ENCODE measurements at places on chromosomes 12 and 14. TPM values are rescaled to one million over a fixed set of nuclear protein-coding genes. Genes with fewer than 3 reads are reported as not detected.
A peak's percentile ranks its signal among the peaks of the same experiment; 100 is the strongest.

DNA sequence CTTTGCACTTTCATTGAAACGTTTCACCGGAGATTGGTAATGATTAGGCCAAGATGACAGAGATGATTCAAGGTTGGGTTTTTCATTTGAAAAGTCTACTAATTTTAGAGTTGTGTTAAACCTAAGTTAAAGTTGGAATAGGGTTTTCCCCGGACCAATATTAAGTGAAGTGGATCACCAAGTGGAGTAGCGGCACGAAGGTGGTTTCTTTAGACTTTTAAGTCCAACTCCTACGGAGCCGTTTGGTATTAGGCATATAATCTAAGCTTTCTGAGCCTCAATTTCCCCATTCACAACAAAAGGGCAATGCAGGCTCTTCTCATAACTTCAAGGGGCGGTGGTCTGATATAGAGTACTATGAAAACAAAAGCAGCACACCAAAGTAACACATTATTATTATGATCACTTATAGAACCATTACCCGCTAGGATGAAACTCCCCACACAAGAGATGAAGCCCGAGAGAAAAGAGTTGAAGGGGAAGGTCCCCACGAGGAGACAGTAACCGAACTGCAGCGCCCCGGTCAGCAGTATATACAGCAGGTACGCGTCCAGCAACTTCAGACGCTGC is 413 bp downstream of the DAD1 start:
- peak overlapping the region; percentile 76 for H3K27ac ChIP-seq
- peak overlapping the region; percentile 77 for H3K4me3 ChIP-seq

- no peak for DNase-seq
- no peaks in the 10 kb centered on the region for H3K36me3 ChIP-seq
- no peak overlapping the region for H3K27ac ChIP-seq
- no peak overlapping the region for H3K4me3 ChIP-seq
Measured at GRCh38 chr12:123071857-123072256, 79.0 kb downstream of the PITPNM2 start.

DNA sequence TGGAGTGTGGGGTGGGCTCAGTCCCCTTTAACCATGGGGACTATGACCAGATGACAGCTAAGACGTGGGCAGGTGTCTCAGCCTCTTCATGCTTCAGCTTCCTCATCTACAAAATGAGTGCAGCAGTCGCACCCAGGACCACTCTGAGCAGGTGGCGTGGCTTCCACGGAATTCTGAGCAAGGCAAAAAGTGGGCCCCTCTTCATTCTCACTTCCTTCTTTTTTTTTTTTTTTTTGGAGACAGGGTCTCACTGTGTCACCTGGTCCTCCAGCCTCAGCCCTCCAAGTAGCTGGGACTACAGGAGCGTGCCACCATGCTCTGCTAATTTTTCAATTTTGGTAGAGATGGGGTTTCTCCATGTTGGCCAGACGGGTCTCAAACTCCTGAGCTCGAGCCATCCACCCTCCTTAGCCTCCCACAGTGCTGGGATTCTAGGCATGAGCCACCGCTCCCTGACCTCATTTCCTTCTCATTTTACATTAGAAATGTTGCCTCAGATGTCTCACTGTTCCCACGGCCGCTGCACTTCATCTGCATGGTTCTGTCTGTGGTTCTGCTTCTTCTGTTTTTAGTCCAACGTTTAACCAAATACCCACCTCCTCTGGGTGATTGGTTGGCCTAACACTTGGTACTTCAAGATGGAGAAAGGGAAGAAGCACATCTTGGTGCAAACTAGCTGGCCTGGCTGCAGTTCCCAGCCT is 41.3 kb upstream of the BCL7A start:
- no peaks in the 10 kb centered on the region for H3K4me1 ChIP-seq
- no peak overlapping the region for H3K4me3 ChIP-seq
- H3K27me3 ChIP-seq = no peaks in the 10 kb centered on the region
- no peak for DNase-seq
- H3K36me3 ChIP-seq = no peaks in the 10 kb centered on the region

DNA sequence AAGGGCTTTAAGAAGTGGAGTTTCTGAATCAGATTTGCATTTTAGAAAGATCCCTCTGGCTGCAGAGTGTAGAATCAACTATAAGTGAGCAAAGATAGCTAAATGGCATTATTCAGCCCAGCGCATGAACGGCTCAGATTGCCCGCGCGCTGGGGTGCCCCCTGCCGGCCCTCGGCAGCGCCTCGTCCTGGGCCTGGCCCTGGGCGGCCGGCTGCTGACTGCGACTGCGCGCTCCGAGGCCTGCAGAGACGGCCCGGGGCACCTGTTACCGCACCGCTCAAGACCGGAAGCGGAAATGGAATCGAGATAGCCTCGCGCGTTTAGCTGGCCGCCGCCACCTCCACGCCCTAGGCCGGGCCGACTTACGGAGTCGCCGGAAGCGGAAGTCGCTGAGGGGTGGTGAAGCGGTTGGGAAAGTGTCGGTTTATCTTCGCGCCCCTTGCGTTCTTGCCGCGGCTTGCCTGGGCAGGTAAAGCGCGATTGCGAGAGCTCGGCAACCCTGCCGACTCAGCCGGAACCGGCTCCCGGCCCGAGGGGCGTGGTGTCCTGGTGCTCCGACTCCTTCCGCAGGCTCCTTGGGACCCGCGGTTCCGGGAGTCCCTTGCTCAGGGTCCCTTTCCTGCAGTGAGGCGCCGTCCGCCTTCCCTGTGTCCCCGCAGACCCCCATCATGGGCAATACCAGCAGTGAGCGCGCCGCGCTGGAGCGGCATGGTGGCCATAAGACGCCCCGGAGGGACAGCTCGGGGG is at the start of gene PRKAB1:
Gene PRKAB1 (plus strand): TSS at position 557 of the 747 bp plus-strand sequence. CDS start 112 bp downstream, at position 669.
- H3K27me3 ChIP-seq = no peaks in the 10 kb centered on the region
- H3K36me3 ChIP-seq = no peaks in the 10 kb centered on the region
- H3K27ac ChIP-seq = peak within 1 kb of the TSS; percentile 10
- no peaks in the 10 kb centered on the region for H3K4me1 ChIP-seq

DNA sequence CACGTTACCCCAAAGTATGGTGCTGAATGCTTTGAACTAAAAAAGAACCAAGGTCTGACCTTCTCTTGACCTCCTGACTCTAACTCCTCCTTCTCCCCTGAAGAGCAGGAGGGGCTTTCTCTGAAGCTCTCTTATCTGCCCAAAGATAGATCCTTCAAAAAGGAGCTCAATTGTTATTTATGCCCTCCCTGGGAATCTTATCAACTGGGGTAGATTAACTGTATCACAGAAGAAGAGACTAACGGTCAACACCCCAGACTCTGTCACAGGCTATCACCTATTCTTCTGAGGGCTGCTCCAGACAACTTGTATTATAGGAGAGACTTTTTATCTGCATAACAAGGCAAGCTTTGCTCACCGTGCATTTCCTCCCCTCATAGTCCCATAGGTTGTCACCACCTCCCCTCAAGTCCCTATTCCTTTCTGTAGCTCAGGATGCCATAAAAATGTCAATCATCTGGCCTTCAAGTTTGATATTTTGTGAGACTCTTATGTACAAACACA is 86.6 kb downstream of the PAPLN start:
- no peak overlapping the region for H3K27ac ChIP-seq
- H3K36me3 ChIP-seq = no peaks in the 10 kb centered on the region
- no peak overlapping the region for H3K4me3 ChIP-seq
- no peaks in the 10 kb centered on the region for H3K4me1 ChIP-seq
- no peak for DNase-seq
- H3K27me3 ChIP-seq = no peaks in the 10 kb centered on the region

SMIM41 gene
- total RNA-seq = not detected
